ENCODE measurements at places on chromosomes 4 and X. TPM values are rescaled to one million over a fixed set of nuclear protein-coding genes. Genes with fewer than 3 reads are reported as not detected.

The SULT1E1 gene
- polyA plus RNA-seq: 0.65 TPM

- no peak for DNase-seq
These were observed 18.4 kb downstream of the PRPS1 start for GRCh38 chrX:107646735-107647134.

GRCh38 chr4:184349283-184350039 lies 124.9 kb downstream of the IRF2 start:
- DNase-seq: no peak

GRCh38 chr4:151753056-151753455 lies 7.8 kb downstream of the GATB start:
- DNase-seq: peak; percentile 93

- no peak for DNase-seq
These were observed at the start of gene TRIM2 for GRCh38 chr4:153204247-153204671. TRIM2 (plus strand) TSS chr4:153204443; CDS start chr4:153204531, 88 bp downstream.

- DNase-seq: no peak
These were observed 241.1 kb downstream of the ANTXR2 start for GRCh38 chr4:79831701-79832514.

The RNF175 gene
- 0.12 TPM for polyA plus RNA-seq

The TXK gene
- polyA plus RNA-seq: not detected

The RAB40AL gene
- not detected for polyA plus RNA-seq

The MRPL1 gene
- 42.0 TPM for polyA plus RNA-seq

GRCh38 chr4:183407635-183408464 lies 36.6 kb upstream of the CDKN2AIP start:
- DNase-seq: no peak

The SMARCA1 gene
- 11.2 TPM for polyA plus RNA-seq

DNA sequence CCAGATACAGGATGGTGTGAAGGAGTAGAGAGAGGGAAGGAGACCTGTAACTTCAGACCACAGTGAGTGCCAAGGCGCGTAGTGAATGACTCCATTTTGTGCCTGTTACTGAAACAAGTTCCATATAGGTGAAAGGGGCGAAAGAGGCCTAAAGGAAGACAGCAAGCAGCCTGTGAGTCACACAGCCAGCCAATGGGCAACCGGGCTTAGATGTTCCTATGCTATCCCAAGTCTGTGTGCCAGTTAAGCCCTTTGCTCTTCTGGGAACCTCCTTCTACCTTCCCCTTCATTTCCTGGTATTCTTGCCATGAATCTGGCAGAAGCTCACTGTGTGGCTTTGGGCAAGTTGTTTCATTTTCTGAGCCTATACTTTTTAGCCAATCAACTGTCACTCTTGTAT lies 161.8 kb upstream of the LDB2 start:
- DNase-seq: no peak

DNA sequence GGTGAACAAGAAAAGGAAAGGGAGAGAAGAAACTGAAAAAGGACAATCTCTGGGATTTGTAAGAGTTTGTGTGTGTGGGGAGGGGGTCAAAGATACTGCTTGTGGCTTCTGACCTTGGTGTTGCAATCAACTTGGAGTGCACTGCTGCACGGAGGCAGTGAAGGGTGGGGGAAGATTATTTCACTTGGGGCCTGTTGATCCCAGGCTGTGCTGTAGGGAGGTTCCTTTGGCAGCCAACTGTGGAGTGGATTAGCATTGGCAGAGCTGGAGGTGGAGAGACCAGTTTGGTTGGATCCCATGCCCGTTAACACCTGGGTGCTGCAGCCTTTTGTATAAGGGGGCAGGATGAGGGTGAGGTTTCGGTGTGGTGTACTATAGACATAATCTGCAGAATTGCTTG lies 38.2 kb downstream of the AFF1 start:
- DNase-seq: peak; percentile 42

DNA sequence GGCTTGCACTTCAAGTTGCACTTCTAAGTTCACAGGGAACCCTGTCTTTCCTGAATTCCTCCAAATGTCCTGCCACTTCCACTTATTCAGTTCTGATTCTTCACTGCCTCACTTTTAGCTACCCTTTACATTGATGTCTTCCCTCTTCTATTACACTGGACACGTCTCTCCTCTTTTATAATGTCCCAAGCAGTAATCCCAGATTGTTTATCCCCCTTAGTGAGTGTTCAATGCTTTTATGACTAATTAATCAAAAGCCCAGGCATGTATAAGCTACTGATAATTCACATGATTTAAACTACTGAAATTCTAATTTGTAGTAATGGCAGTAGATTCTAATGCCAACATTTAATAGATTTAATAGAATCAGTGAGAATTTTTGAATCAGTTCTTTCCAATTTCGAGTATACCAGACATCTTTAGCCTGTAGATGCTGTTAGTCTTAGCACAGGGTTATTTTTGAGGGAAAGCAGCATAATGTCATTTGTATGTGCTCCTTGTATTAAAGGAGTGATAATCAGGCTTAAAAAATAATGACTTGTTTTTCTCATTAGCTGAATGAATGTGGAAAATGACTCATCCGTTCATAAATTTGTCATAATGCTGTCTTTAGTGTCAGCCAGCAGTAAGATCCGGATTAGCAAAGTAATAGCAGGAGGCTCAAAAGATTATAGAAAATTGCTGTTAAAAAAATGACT lies 703.1 kb downstream of the CENPC start:
- DNase-seq: no peak

DNA sequence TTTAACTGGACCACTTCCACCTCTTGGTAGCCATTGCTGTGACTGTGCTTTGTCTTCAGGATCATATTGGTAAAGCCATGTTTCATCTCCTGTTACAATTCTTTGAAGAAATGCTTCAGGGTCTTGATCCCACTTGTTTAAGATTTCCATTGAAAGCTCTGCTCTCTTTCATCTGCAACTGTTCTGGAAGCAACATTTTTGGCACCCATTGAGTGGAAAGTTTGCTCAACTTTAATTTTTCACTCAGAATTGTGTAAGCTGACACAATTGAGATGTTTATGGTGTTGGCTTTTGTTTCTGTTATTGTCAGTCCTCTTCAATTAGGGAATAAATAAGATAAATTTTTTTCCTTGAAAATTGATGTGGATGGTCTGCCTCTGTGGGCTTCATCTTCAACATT lies 237.4 kb downstream of the MAPK10 start:
- DNase-seq: no peak

- DNase-seq: no peak
These were observed 1117.6 kb upstream of the PRKX start for GRCh38 chrX:4830880-4831557.

DNA sequence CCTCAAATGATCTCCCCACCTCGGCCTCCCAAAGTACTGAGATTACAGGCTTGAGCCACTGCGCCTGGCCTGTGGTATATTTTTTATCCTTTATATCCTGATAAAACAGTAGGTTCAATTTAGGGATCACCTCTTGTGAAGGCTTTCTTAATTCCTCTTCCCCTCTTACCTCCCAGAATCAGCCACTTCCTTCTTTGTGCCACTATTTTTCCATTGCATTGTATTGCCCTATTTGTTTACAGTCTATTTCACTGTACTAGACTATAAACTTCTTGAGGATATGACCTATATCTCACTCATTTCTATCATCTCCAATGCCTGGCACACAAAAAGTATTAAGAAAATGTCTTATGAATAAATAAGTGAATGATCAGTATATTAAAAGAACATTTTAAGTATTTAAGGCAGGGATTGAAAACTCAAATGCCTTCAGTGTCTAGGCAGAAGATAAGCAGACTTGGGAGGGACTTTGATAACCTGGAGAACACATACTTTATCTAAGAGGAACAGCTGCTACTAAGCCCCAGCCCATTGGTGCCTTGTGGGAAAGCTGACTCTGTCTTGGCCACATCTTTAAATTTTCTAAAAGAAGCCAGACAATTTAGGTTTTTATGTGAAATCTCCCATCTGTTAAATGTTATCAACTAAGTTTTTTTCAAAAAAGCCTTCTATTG lies 82.3 kb upstream of the OGT start:
- DNase-seq: no peak

The ARMCX2 gene
- 20.5 TPM for polyA plus RNA-seq

GRCh38 chr4:1030031-1030430 lies 18.6 kb downstream of the FGFRL1 start:
- no peak for DNase-seq

GRCh38 chrX:141341341-141341740 lies 99.0 kb upstream of the SPANXC start:
- DNase-seq: peak; percentile 10

GRCh38 chrX:48989483-48989882 lies 12.6 kb downstream of the GRIPAP1 start:
- DNase-seq: no peak

GRCh38 chr4:23789762-23790161 lies 100.1 kb downstream of the PPARGC1A start:
- no peak for DNase-seq

GRCh38 chrX:23664496-23664895 lies 2.8 kb upstream of the PRDX4 start:
- no peak for DNase-seq

GRCh38 chr4:166282081-166282770 lies 409.2 kb downstream of the TLL1 start:
- no peak for DNase-seq

DNA sequence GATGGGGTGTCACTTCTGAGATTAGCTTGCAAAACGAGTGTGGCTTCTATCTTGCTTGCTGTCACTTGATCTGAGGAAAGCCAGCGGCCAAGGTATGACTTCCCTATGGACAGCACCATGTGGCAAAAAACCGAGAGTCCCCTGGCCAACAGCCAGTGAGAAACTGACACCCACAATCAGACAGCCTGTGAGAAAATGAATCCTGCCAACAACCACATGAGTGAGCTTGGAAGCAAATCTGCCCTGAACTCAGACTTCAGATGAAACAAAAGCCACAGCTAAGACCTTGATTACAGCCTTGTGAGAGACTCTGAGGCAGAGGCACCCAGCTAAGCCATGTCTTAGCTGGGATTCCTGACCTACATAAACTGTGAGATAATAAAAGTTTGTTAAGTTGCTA lies 45.5 kb downstream of the PPP1R2C start:
- no peak for DNase-seq

GRCh38 chrX:153909980-153910360 lies 5.5 kb downstream of the AVPR2 start:
- no peak for DNase-seq

The GPRASP1 gene
- polyA plus RNA-seq: 0.12 TPM

DNA sequence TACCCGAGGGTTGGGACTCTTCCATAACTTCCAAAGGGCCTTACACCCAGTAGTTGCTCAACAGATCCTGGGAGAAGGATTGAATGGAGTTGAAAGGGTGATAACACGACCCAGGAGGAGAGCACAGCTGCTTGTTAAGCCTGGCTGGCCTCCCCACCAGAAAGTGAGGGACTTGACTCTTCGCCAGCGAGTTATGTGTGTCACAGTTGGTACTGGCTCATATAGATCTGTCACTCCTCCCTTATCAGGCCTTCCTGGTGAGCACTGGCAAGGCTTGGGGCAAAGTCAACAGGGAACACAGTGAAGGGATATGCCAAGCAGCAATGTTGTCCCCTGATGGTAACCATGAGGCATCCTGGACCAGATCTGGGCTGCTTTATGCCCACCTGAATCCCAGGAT lies 35.8 kb downstream of the APLN start:
- DNase-seq: no peak

The DKK2 gene
- 0.12 TPM for polyA plus RNA-seq

GRCh38 chr4:129672941-129673340 lies 577.0 kb downstream of the C4orf33 start:
- DNase-seq: no peak

The HMX1 gene
- polyA plus RNA-seq: not detected

DNA sequence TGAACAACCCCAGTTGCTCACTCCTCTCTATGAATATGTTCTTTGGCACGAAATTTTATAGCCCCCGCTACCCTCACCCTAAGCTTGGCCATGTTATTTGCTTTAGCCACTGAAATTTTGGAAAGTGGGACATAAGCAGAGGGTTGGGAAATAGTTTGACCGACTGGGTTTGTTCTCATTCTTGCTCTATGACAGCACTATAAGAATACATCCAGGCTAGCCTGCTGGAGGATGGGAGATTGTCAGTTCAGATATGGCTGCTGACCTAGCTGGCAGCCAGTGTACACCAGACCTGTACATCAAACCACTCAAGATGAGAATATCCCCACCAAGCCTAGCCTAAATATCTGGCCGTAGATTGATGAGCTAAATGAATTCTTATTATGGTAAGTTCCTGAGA lies 298.1 kb downstream of the PDGFC start:
- DNase-seq: no peak

DNA sequence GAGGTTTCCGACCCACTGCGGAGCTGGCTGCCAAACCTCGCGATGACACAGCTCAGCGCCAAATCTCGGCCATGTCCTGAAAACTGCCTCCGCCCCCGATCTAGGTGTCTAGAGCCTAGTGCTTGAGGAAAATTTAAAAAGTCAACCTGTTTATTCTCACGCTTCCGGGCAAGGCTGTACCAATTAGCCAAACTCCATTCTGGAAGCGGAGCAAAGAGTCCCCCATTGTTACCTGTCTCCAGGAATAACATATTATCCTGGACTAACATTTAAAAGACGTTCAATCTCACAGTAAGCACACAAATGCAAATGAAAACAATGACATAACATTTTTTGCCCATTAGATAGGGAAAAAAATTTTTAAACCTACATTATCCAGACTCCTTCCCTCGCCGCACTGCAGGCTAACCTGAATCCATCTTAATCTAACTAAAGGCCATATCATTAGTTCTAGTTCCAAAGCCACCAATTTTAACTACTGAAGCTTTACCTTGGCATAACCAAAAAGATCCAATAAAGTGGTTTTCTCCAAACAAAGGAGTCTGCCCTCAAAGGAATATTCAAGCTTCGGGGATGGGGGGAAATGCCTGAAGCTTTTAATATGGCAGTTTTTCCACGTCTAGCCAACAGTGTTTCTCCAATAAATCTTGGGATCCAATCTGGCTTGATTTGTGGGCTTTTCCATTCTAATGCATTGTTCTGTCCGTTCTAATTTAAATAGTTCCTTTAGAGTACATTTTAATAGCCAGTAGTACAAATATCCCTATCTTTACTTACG lies 1.9 kb downstream of the HUWE1 start:
- DNase-seq: no peak

The NKX1-1 gene
- polyA plus RNA-seq: not detected

The ITIH6 gene
- not detected for polyA plus RNA-seq

DNA sequence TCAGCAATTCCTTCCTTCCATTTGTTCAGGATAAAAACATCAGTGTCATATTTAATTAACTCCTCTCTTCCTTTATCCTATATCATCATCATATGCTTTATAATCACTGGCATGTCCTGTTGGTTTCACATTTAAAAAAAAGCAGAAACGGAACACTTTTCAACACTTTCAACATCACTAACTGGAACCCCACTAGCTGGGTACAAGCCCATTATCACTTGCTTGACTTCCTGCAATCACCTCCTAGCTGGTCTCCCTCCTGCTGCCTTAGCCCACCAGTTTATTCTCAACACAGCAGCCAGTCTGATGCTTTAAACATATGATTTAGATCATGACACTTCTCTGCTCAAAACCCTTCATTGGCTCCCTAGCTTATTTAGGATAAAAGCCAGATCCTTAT lies 116.4 kb upstream of the LSM6 start:
- no peak for DNase-seq

- DNase-seq: no peak
These were observed 301.9 kb downstream of the GPAT3 start for GRCh38 chr4:83837614-83838308.

DNA sequence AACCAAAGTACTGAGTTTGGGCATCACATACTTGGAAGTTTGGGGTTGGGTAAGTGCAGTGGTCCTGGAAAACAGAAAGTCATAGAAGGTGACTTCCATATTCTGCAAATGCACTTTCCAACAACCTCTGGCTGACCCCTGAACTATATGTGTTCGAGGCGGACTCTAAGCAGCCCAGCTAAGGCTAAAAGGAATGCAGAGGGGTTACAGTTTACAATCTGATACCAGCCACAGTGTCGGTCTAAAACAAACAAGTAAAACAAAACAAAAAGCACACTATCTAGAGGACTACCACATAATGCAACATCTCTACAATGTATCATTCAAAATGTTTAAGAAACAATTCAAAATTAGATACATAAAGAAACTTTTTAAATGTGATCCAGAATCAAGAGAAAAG lies 185.6 kb downstream of the ADAMTS3 start:
- no peak for DNase-seq
